ENCODE measurements at places on chromosomes 16 and 17.
A peak's percentile ranks its signal among the peaks of the same experiment; 100 is the strongest.

- DNase-seq = no peak
Observed at GRCh38 chr17:2054262-2054511, 716 bp upstream of the HIC1 start.

DNA sequence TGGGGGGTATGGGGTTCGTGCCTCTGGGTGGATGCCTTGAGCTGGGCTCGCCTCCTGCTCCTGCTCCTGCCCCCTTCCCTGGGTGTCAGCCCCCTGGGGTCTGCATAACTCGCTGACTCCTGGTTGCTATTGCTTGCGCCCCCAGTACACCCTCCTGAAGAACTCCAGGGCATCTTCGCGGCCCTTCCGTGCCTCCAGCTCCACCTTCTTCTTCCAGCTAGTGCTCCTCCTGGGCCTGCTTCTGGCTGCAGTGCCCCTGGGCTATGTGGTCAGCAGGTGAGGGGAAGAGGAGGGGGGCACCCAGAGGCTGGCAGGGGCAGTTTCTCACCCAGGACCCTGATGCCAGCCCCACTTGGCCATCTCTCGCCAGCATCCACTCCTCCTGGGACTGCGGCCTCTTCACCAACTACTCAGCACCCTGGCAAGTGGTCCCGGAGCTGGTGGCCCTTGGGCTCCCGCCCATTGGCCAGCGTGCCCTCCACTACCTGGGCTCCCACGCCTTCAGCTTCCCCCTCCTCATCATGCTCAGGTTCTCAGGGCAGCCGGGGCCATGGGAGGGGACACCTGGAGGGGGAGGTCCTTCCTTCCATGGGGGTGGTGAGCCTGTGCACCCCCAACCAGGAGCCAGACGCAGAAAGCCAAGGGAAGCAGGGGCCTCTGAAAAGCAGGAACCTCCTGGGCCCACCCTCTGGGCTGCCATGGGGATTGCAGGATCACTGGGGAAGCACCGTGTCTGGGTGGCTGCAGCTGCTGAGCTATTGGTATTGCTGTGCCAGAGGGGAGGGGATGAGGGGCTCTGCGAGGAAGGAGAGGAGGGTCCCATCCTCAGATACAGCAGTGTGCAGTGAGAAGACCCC is 7.8 kb upstream of the C17orf99 start:
- no peak for DNase-seq

GRCh38 chr16:1706386-1707192 is 594 bp downstream of the MAPK8IP3 start:
- peak; percentile 17 for DNase-seq

DNA sequence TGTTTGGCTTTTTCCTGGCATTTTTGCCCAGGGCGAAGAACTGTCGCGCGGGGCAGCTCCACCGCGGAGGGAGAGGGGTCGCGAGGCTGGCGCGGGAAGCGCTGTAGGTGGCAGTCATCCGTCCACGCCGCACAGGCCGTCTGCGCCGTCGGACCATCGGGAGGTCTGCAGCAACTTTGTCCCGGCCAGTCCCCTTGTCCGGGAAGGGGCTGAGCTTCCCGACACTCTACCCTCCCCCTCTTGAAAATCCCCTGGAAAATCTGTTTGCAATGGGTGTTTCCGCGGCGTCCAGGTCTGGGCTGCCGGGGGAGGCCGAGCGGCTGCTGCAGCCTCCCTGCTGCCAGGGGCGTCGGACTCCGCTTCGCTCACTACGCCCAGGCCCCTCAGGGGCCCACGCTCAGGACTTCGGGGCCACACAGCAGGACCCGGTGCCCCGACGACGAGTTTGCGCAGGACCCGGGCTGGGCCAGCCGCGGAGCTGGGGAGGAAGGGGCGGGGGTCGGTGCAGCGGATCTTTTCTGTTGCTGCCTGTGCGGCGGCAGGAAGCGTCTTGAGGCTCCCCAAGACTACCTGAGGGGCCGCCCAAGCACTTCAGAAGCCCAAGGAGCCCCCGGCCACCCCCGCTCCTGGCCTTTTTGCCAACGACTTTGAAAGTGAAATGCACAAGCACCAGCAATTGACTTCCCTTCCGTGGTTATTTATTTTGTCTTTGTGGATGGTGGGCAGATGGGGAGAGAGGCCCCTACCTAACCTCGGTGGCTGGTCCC is 2.3 kb upstream of the CBX4 start:
- DNase-seq = no peak

DNA sequence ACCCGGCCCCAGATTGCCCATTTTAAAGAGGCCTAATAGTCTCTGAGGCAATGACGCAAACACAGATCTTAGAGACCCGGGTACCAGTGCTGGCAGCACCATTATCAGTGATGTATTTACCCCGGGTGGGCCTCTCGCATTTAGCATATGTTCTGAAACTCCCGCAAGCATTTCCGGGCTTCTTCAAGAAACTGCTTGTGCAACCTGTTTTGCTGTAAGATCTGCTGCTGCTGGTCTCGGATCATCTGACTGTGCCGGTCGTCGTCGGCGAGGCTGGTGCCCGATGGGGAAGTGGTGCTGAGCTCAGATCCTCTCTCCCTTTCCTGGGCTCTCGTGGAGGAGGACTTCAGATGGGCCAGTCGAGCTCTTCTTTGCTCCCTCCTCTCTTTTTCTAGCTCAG is 12.5 kb downstream of the CEP295NL start:
- no peak for DNase-seq

DNA sequence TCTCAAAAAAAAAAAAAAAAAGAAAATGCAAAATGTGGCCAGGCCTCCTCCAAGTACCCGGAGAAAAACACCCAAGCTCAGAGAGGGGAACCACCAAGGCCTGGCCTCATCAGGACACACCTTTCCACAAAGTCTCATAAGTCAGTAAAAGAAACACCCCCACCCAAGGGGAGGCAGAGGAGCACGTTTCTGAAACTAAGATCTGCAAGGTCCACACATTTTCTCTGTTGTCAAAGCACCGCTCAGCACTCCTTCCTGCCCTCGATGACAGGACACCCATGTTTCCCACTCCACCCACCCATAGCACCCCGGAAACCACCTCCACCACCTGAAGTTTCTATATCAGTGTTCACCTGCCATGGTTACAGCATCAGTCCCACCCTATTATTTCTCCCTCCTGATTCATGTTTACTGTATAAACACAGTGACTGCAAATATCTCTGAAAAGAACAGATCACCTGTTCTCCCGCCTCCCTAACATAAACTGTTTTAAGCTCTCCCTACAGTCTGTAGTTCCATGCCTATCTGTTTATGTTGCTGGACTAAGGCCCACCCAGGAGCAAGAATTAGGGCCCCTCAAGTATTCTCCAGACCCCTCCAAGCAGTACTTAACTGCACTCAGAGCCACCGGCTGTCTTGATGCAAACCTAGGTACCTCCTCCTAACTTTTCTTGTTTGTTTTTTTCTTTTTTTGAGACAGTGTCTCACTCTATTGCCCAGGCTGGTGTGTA is 2.0 kb downstream of the CORO7 start:
- DNase-seq = peak; percentile 60

DNA sequence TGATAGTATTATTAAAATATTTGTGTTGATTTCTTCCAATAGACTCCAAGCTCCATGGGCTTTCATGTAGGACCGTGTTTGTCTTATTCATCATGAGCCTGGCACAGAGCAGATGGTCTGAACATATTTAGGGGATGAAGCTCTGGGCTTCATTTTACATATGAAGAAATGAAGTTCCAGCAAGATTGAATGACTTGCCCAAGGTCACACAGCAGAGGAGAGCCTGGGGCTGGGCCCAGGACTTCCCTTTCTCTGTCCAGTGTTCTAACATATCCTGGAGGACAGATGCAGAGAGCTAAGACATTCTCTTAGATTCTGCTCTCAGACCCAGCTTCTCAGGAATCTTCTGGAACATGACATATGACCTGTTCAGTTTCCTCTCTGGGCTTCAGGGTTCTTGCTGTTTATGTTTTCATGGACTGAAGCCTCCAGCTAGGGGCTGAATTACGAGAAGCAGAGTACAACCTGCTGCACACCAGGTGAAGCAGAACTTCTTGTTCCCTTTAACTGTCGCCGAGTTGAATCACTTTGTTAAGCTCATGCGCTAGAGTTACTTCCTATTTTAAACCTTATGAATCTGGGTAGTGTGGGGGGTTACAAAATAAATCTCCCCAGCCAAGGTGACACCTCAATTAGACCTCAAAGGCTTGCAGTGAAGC is 53.6 kb downstream of the GPRC5B start:
- DNase-seq = no peak

- DNase-seq = no peak
Observed at GRCh38 chr17:46771561-46772474, 46.7 kb downstream of the WNT3 start.

DNA sequence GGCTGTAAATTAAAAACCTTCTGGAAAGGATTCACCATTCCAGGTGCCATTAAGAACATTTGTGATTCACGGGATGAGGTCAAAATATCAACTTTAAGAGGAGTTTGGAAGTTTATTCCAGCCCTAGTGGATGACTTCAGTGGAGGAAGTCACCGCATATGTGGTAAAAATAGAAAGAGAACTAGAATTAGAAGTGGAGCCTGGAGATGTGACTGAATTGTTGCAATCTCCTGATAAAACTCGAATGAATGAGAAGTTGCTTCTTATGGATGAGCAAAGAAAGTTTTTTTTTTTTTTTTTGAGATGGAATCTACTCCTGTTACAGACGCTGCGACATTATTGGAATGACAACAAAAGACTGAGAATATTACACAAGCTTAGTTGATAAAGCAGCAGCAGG is 26.7 kb downstream of the CCL4 start:
- DNase-seq = no peak

DNA sequence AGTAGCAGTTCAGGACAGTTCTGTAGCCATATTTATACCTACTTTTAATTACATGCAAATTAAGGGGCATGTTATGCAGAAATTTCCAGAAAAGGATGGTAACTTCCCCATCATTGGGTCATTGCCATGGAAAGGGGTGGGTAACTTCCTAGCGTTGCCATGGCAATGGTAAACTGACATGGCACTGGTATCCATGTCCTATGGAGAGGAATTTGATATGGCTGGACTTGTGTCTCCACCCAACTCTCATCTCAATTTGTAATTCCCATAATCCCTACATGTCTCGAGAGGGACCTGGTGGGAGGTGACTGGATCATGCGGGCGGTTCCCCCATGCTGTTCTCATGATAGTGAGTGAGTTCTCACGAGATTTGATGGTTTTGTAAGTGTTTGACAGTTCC is 35.6 kb upstream of the CACNG4 start:
- DNase-seq = no peak

DNA sequence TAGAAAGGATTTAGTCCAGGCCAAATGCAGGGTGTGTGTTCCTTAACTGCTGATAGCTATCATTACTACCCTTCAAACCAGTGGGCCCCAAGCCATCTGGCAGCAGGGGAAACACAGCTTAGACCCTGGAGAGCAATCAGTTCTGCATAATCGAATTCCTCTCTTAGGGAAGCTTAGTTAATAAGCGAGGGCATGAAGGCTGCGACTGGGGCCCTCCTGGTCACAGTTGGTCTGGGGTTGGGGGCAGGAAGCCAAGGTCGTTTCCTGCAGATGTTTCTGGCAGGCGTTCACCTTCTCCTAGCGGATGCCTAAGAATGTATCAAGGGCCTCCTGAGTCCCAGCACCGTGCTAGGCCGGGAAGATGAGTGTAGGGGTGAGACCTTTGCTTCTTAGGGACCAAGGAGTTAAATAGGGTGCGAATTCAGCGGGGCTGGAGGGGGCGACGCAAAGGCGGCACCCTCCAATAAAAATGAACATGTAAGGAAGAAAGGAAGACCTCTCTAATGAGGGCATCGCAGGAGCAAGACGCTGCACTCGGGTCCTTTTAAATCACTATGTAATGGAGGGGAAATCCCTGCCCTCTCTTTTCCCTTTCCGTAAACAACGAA is 16.5 kb upstream of the EEF2K start:
- DNase-seq = no peak

DNA sequence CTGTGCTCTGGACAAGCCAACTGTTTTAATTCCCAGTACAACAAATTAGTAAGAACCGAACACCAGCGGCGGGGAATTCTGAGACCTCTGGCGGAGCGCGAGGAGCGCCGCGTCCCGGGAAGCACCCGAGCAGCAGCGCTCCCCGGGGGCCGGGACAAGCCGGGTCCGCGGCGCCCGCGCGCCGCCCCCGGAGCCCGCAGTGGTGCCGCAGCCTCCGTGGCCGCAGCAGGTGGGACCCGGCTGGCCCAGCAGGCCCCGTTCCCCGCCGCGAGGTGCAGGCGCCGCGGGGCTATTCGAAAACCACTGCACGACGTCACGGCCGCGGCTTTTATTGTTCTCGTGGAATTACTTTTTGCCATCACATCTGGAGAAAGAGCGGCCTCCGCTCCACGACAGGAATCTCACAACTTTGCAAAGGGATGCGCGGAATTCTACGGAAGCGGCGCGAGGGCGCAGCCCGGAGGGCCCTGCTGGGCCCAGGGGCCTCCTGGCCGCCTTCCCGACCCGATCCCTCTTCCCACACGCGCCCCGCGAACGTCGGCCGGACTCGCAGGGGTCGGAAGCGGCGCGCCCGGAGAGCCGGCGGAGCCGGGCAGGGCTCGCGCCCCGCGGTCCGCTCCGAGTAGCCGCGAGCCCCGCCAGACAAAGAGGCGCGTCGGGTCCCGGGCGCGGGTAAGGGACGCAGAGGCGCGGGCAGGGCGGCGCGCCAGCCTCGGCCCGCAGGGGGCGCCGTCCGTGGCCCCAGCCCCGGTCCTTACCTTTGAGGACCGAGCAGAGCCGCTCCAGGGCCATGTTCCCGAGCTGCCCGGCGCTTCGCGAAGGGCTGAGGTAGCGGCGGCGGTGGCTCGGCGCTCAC is 696 bp downstream of the NETO2 start:
- no peak for DNase-seq

GRCh38 chr17:58280480-58281217 is at the start of gene MPO:
Gene MPO (minus strand): TSS chr17:58280935. CDS start chr17:58280758, 177 bp downstream.
- no peak for DNase-seq

GRCh38 chr17:79652999-79653643 is 42.3 kb upstream of the RBFOX3 start:
- DNase-seq = no peak

DNA sequence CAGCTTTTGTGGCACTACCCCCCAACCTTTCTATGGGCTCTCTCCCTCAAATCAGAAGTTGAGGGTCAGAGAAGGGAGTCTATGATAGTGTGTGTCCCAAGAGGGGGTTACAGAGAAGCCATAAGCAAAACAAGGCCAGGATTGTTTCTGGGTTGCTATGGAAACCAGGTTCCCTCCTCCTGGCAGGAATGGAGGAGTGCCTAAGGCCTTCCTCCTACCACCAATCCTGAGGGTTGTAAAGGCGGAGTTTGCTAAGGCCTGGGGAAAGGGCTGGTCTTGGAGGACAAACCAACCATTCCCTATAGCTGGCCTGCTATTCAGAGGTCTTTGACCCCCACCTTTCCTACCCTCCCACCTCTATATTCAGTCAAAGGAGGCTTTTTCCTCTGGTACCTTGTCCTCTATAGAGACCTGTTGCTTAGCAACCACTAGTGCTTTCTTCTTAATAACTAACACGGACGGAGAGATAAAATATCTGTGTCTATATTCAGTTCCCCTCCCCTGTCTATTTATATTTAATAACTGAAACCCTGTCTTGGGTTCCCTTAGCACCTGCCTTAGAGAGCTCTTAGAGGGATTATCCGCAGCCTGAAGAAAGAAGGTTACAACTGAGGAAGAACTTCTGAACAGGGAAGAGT is 43.4 kb downstream of the NEUROD2 start:
- DNase-seq = no peak

DNA sequence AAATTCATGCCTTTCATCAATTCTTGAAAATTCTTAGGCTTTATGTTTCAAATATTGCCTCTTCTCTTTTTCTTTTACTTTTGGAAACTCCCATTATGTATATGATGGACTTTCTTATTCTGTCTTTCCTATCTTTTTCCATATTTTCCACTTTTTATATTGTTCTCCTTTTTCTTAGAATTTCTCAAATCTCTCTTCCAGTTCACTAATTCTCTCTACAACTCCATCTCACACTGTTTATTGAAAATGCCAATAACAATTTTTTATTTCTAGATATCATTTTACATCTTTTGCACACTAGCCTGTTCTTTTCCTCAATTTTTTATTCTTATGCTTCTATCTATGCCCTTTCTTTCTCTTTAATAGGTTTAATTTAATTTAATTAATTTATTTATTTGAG is 43.8 kb upstream of the EFCAB3 start:
- no peak for DNase-seq

Data from stimulated activated CD8-positive, alpha-beta memory T cell treated with anti-CD3 and anti-CD28 coated beads, Interleukin-12 subunit alpha, Interleukin-12 subunit beta, amount 100 ng/mL, for 1 hour (primary cell).